MV-4-11 (cell line): ENCODE measurements at places on chromosomes 13 and 19.
A peak's percentile ranks its signal among the peaks of the same experiment; 100 is the strongest.

DNA sequence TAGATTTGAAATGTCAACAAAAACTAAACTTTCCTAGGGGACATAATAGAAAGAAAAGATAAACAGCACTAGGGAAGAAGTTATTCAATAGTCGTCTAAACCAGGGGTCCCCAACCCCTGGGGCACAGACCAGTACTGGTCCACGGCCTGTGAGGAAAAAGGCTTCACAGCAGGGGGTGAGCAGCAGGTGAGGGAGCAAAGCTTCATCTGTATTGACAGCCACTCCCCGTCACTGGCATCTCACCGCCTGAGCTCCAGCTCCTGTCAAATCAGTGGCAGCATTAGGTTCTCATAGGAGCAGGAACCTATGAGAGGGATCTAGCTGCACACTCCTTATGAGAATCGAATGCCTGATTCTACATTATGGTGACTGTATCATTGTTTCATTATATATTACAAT, 382.7 kb downstream of the MYO16 start:
- no peak for DNase-seq

- DNase-seq = peak; percentile 74
Measured at GRCh38 chr19:47231215-47232054, 436 bp upstream of the BBC3 start.

DNA sequence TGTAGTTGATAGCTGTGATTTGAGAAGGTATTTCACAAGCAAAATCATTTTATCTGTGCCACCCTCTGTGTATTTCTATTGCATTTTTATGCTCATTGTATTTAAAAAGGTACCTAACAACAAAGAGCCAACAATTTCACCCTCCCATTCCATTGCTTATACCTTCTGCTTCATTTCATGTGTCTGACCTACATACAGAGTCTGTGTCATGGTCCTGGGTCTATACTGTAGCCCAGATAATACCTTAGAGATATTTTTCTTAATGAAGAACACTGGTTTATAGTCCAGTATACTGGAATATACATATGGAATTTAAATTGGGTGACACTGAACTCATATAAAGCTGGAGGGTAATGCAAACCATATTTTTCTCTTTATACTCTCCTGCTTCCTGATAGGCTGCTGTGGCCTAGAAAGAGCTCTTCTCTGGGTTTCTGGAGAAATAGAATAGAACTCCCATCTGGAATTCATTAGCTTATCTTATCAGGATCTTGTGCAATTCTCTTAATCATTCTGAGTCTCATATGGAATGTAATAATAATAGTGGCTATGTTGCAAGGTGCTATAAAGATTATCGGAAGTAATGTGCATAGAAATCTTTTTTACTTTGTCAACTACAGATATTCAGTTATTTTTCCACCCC, 31.8 kb upstream of the SPART start:
- no peak for DNase-seq

DNA sequence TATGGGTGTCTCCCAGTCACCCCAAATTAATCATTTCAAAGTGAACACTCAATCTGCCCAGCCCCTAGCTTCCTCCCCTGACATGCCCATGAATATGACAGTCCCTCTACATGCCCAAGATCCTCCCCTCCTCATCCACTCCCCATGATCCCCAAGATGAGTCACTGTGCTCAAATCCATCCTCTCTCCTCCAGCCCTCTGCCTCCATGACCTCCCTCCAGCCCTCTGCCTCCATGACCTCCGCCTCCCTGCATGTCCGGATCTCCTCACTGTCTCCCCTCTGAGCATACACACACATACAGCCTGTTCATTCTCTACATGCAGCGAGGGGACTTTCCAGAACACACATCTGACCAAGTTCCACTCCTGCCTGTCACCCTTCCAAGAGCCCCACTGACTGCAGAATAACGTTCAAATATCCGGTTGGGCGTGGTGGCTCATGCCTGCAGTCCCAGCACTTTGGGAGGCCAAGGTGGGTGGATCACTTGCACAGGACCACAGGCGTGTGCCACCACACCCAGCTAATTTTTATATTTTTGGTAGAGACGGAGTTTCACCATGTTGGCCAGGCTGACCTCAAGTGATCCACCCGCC, 18.4 kb upstream of the FEM1A start:
- no peak for DNase-seq

DNA sequence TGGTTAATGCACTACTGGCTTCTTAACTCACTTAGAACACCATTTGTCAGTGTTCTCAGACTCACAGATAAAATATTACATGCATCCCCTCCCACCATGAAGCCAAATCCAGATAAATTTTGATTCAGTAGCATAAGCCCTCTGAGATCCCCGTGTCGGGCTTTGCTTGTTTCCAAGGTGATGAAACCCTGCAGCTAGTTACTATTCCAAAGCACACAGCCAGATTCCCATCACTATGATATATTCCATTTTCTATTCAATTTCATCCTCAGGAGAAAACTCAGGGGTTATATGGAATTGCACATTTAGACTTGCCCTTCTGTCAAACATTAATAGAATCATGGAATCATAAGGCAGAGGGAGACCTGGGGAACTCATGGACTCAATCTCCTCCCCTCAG, 9.4 kb upstream of the FAM124A start:
- no peak for DNase-seq

DNA sequence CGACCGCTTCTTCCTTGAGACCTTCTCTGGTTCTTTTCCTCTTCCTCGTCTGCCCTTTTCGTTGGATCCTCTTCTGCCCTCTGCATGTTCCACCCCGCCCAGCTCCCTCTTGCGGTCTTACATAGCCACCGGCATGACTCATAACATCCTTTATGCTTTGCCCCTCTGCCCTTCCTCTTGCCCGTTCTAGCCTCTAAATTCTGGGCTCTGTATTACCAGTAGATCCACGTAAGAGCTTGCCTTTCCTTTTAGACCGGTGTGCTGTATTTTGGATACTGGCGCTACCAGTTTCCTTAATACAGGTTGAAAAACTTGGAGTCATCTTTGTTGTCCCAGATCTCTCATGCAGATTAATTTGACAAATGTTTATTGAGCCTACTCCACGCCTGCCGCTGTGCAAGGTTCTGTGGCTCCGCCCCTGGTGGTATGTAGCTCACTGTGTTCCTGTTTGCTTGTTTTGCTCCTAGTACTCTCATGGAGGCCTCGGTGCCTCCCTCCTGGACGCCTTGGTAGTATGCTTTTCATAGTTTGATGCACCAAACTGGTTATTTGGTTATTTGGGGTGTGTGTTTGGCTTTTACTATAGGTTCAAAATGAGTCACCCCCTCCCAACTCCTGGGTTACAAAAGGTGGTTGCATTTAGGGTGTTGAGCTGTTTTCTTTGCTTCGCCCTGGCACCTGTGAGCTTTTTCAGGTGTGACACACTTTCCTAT, 1.7 kb downstream of the GTF3A start:
- DNase-seq = peak; percentile 96

- no peak for DNase-seq
Measured at GRCh38 chr13:101346161-101346560, 70.1 kb downstream of the NALCN start.

DNA sequence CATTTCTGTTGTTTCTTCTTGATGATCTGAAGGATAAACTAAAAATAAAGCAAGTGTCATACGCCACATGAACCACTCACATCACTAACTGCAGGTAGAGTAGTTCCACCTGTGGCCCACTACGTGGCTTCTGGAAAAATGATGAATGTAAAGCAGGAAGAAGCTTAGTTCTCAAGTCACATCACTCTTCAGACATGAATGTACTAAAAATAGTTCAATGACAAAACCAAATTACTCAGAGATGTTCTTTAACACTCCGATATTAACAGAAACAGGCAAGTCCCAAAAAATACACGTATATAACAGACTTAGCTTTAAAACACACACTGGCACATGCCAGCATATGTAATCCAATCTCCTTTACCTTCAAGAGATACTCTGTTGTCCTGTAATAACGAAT, 21.6 kb downstream of the RAB20 start:
- no peak for DNase-seq

GRCh38 chr13:27079421-27079958, 92.1 kb downstream of the USP12 start:
- DNase-seq = peak; percentile 45

GRCh38 chr19:12596927-12597548, 13.6 kb downstream of the ZNF490 start:
- no peak for DNase-seq

GRCh38 chr13:75785130-75785529, 149.0 kb downstream of the LMO7 start:
- no peak for DNase-seq

GRCh38 chr19:3058009-3058820, 4.1 kb downstream of the TLE5 start:
- DNase-seq = no peak

DNA sequence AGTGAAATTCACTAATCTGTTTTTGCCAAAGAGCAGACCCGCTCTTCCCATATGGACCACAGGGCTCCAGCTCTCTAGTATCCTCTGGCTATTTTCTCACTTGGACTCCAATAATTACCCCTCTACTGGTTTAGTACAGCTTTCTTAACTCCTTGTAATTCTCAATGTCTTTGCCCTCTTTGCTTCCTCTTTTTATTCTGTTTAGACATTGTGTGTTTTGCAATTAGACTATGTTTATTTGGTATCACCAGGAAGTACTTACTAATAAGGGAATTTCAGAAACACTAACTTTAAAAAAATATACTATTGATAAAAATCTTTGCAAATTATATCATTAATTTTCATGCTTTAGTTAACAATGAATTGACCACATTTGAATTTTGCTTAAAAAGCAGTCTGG, 111.6 kb upstream of the OBI1 start:
- peak; percentile 51 for DNase-seq

GRCh38 chr19:30009013-30009412, 67.0 kb downstream of the URI1 start:
- DNase-seq = no peak

DNA sequence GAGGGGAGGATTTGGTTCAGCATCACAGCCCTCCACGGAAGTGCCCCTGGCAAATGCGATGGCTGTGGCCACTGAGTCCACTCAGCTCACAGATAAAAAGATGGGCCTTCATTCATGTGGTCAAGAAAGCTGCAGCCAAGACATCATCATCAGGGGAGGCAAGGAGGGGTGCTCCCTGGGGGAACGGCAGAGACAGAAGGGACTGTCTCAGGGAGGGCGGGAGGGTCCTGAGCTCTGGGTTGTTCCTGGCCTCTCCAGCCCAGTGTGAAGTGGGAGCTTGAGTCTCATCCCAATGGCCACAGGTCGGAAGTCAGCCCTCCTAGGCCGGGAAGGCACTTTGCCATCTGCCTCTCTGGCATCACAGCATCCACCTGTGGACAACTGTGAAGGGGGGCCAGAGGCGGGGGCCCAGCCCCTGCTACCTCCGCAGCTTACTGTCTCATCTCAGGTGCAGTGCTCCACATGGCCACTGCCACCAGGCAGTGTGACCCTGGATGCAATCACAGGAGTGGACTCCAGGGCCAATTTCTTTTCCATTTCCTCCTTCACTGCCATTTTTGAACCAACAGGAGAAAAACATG, 137.8 kb upstream of the SOX1 start:
- no peak for DNase-seq

DNA sequence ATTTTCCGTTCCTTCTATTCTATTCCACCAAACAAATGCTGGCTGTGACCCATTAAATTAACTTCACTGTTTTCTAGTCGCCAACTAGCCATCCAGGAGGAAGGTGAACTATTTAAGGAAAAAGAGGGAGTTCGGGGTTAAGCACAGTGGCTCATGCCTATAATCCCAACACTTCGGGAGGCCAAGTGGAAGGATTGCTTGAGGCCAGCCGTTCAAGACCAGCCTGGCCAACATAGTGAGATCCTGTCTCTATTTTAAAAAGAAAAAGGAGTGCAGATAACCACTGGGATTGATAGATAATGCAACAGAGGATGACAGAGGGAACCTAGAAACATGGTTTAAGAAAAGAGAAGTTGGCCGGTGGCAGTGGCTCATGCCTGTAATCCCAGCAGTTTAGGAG, 44.7 kb downstream of the SPTBN4 start:
- DNase-seq = peak; percentile 48

DNA sequence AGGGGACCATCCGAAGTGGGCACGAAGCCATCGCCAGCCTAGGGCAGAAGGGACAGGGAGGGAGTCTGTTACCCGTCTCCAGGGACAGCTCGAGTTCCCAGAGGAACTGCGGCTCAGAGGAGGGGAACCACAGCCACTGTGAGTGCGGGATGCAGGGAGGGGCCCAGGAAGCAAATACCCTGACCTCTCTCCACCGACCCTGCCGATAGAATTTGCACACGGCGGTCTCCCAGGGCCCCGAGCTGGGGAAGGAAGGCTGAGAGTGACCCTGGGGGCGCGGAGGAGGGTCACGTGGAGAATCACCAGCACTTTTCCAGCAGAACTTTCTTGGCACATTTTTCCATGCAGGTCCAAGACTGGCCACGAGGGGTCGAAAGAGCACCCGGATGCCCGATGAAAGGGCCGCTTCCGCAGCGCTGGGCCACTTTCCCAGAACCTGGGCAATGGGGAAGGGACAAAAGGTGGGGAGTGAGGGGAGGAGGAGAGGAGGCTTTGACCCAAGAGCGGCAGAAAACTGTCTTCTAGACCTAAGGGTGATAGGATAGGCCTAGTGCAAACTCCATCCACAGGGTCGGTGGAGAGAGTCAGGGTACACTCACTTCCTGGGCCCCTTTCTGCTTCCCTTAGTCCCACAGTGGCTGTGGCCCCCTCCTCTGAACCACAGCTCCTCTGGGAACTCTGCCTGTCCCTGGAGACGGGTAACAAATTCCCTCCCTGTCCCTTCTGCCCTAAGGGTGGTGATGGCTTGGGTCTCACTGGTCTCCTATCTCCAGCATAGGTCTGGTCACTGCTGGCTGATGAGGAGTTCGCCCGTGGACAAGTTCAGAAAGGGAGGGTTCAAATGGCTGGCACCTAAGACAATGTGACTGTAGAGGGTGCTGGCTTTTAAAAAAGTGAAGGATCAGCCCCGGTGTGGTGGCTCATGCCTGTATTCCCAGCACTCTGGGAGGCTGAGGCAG, 5.3 kb upstream of the GPR4 start:
- peak; percentile 26 for DNase-seq

- no peak for DNase-seq
Measured at GRCh38 chr13:41931337-41931736, 29.6 kb downstream of the VWA8 start.

DNA sequence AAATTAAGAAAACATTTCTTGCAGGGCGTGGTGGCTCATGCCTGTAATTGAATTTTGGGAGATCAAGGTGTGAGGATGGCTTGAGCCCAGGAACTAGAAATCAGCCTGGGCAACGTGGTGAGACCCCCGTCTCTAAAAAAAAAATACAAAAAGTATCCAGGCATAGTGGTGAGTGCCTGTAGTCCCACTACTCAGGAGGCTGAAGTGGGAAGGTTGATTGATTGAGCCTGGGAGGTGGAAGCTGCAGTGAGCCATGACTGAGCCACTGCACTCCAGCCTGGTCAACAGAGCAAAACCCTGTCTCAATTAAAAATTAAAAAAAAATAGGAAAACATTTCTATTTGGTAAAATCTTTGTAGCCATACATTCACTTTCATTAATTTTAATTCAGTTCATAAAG, 526.5 kb downstream of the PCDH9 start:
- no peak for DNase-seq

DNA sequence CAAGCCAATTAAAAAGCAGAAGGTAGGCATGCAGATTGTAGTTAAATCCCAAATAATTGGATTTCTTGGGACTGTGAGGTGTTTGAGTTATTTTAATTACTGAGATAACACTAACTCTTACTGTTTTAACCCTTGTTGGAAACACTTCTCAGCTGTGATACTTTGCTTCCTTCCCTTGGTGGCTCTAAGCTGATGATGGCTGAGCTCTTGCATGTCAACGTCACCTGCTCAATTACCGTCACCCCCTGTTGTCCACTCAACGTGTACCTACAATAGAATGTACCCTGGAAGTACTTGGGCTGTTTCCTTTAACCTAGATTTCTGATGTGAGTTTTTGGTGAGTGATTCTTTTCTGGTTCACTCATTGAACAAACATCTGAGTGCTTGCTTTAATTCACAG, 303.4 kb downstream of the SLC7A1 start:
- DNase-seq = no peak
